ENCODE measurements at places on chromosomes 13 and 19. TPM values are rescaled to one million over a fixed set of nuclear protein-coding genes. Genes with fewer than 3 reads are reported as not detected.

SIGLEC8 gene
- not detected for total RNA-seq

HMG20B gene
- total RNA-seq: 84.4 TPM

PODNL1 gene
- total RNA-seq: 0.87 TPM

BRCA2 gene
- total RNA-seq: 6.2 TPM

CNMD gene
- total RNA-seq: not detected

FPR3 gene
- under 0.01 TPM for total RNA-seq

TRPC4 gene
- 17.2 TPM for total RNA-seq

SULT2B1 gene
- total RNA-seq: not detected

CEACAM3 gene
- total RNA-seq: not detected

CPAMD8 gene
- total RNA-seq: 0.26 TPM

PEX11G gene
- total RNA-seq: 1.7 TPM

TIMM29 gene
- total RNA-seq: 21.9 TPM

IGSF23 gene
- not detected for total RNA-seq

NCAN gene
- not detected for total RNA-seq
